ENCODE measurements at places on chromosomes 12 and 14. TPM values are rescaled to one million over a fixed set of nuclear protein-coding genes. Genes with fewer than 3 reads are reported as not detected.

Gene NID2
- 49.4 TPM for total RNA-seq

Gene NOP9
- 30.4 TPM for total RNA-seq

DNA sequence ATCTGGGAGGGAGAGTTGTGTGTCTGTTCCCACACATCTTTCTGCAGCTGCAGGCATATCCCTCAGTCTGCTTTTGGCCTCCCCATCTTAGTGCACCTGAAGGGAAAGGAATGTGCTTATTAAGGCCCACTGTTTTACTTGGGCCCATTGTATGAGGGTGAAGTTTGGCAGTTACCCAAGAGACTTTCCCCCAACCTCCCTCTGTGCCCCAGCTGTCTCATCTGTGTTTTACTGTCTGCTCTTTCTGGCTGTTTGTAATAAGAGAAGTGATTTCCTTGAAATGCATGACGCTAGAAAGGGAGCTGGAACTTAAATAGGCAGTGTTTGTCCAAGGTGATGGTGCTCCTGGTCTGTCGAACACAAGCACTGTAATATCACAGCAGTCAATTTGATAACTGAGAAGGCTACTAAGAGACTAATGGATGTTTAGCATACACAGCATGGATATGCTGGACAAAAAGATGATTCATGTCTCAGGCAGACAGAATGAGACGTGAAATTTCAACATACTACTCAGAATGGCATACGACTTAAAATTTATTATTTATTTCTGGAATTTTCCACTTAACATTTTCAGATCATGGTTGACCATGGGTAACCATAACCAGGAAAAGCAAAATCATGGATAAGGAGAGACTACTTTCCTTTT, 43.6 kb downstream of the FSCB start:
- no peak for DNase-seq

DNA sequence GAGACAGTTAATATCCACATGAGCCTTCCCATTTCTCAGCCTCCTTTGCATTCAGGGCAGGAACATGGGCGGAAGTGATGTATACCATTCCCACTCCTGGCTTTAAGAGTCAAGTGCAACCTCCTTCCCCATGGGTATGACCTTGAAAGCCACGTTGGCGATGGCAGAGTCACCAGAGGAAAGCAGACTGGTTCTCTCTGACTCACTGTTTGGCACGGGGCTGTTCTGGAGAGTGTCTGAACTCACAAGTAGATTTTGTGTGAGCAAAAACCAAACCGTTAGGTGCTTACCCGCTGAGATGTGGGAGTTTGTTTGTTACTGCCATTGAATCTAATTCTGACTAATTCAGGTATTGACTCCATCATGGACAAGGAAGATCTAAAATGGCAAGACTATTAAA, 36.7 kb upstream of the PZP start:
- DNase-seq: no peak

- no peak for DNase-seq
Observed at GRCh38 chr12:47318963-47319362, 239.2 kb upstream of the AMIGO2 start.

- no peak for DNase-seq
Observed at GRCh38 chr14:87676814-87677437, 316.1 kb downstream of the GALC start.

DNA sequence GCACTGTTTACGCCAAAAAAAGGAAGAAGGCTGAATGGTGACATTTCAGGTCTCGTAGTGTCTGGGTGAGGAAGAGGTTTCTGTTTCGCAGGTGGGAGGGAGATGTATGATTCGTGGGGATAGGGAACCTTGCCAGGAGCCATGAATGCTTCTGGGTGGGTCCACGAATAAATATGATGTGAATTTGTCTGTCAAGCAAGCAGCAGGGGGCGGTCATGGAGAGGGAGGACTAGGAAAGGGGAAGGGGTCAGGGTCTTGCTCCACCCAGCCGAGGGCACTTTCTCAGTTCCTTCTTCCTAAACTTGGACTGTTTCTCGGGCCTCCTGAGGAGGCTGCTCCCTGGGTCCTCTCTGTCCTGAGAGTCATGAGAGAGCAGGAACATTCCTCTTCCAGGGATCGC, 72.5 kb downstream of the LGMN start:
- DNase-seq: peak; percentile 54

DNA sequence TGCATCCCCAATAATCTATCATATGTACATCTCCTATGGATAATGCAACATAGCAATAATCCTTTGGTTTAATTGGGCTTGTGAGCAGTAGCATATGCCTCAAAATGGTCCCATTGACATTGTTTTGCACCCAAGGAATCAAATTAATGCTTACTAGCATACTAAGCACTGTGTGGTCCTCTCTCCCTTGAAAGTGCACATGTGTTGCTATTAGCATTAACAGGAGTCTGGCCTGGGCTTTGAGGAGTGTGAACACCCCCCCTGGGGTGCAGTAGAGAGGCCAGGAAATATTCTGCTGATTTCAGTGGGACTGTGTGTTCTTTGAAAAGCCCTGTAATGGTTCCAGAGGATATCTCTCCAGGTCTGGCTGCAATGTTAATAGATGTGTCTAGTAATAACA, 1148.4 kb downstream of the VRK1 start:
- no peak for DNase-seq

DNA sequence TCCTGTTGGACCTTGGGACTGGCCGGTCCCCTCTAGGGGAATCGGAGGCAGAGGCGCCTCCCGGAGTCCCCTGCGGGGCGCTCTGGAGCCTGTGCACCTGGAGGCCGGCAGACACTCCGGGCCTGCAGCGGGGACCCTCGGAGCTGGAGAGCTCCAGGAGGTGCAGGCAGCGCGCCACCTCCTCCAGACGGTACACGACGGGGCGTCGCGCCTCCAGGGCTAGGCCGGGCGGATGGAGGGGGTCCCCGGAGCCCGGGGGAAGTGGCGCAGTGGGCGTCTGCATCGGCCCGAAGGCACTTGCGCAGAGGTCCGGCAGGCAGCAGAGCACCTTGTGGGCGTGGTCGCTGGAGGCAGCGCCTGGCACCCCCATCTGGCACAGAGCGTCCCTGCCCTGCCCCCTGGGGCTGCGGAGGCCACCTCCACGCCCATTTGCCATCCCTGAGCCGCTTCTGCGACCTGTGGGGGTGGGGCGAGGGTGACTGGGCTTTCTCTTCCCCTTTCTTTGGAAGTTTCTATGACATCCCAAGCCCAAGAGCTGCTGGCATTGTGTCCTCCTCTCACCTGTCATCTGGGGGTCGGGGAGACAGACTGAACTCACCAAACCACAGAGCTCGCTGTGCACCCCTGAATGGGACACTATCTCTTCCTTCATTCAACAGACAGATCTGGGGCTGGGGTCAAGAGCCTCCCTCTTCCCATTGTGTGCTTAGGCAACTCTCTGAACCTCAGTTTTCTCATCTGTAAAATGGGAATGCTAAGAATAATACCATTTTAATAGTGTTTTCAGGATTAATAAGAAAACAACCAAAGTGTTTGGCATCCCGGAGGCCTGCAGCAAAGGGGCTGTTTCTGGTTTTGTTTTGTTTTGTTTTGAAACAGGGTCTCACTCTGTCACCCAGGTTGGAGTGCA, 37.5 kb upstream of the CORO1C start:
- DNase-seq: no peak

- no peak for DNase-seq
Observed at GRCh38 chr14:26594756-26595545, 2.9 kb downstream of the NOVA1 start.

GRCh38 chr14:59483363-59483762, 845 bp downstream of the L3HYPDH start:
- no peak for DNase-seq

Data from chondrocyte (in vitro differentiated cells).